Activated CD8-positive, alpha-beta memory T cell treated with anti-CD3 and anti-CD28 coated beads, Interleukin-2, amount 10 ng/mL, durations not matched to agents 7 days and 5 days (primary cell): ENCODE measurements at places on chromosomes 4 and X. TPM values are rescaled to one million over a fixed set of nuclear protein-coding genes. Genes with fewer than 3 reads are reported as not detected.
A peak's percentile ranks its signal among the peaks of the same experiment; 100 is the strongest.

DNA sequence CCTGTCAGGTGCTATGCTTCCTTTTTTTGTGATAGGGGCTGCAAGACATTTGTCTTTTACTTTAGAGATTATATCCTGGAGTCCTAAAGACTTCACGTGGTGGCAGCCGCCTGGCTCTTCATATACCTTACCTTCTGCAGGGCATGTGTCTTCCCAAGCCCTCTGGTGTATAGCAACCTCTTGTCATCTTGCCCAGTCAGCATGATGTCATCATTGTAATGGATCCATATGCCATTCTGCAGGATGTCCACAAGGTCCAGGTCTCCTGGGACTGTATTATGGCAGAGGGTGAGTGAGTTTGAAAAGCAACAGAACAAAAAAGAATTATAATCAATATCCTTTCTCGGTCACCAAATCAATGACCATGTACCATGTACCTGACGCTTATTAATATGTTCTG lies 82.2 kb upstream of the SCOC start:
- H3K27me3 ChIP-seq = peaks cover 3% of the 10 kb centered on the region
- H3K36me3 ChIP-seq = no peaks in the 10 kb centered on the region
- no peak for DNase-seq
- no peak overlapping the region for H3K4me3 ChIP-seq
- no peak overlapping the region for H3K27ac ChIP-seq

- H3K4me1 ChIP-seq = no peaks in the 10 kb centered on the region
- peaks cover 2% of the 10 kb centered on the region for H3K27me3 ChIP-seq
- H3K4me3 ChIP-seq = no peak overlapping the region
- no peak overlapping the region for H3K27ac ChIP-seq
- H3K36me3 ChIP-seq = no peaks in the 10 kb centered on the region
Measured at GRCh38 chrX:3550160-3550751, 163.2 kb downstream of the PRKX start.

Gene WDR19
- total RNA-seq = 8.4 TPM

Gene MAGEC2
- not detected for total RNA-seq

Gene PCYT1B
- total RNA-seq = not detected

DNA sequence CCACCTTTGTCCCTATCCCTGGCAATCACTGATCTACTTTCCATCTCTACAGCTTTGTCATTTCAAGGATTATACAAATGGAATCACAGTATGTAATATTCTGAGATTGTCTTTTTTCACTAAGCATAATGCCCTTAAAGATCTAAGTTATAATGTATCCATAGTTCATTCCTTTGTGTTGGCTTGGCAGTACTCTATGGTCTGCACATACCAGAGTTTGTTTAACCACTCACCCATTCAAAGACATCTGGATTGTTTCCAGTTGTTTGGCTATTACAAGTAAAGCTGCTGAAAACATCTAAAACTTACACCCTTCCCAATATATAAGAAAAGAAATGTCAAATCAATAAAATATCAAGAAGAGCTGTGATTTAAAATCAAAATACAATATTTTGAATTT lies 26.0 kb upstream of the AWAT1 start:
- DNase-seq = no peak
- no peaks in the 10 kb centered on the region for H3K36me3 ChIP-seq
- H3K27ac ChIP-seq = no peak overlapping the region

- DNase-seq = peak; percentile 44
- H3K4me1 ChIP-seq = peaks cover 42% of the 10 kb centered on the region
- peak overlapping the region; percentile 71 for H3K27ac ChIP-seq
Measured at GRCh38 chr4:101155945-101156344, 191.4 kb downstream of the PPP3CA start.

Gene GATA1
- total RNA-seq = not detected

- peaks cover 5% of the 10 kb centered on the region for H3K36me3 ChIP-seq
- H3K4me1 ChIP-seq = peaks cover 12% of the 10 kb centered on the region
- no peak for DNase-seq
- no peak overlapping the region for H3K27ac ChIP-seq
Measured at GRCh38 chrX:136794080-136794479, 13.3 kb upstream of the ARHGEF6 start.
